Kidney capillary endothelial cell (primary cell): ENCODE measurements at places on chromosomes 3 and 15.

DNA sequence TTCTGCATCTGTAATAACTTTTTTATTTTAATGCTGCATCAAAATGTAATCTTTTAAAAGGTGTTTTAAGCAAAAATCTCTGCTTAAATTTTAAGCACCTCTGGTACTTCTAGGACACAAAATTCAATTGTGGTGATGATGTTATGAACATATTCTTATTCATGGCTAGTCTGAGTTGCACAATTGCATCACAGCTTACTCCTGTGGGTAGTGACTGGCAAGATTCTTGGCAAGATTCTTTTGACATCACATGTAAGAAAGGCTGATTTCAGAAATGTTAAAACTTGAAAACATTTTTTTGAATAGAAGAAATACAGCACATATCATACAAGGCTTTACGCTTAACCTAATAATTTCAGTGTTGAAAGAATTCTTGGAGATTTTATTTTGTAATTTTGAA is 35.7 kb downstream of the IQCH start:
- DNase-seq = no peak

GRCh38 chr3:169790219-169790618 is 17.0 kb downstream of the MYNN start:
- no peak for DNase-seq

DNA sequence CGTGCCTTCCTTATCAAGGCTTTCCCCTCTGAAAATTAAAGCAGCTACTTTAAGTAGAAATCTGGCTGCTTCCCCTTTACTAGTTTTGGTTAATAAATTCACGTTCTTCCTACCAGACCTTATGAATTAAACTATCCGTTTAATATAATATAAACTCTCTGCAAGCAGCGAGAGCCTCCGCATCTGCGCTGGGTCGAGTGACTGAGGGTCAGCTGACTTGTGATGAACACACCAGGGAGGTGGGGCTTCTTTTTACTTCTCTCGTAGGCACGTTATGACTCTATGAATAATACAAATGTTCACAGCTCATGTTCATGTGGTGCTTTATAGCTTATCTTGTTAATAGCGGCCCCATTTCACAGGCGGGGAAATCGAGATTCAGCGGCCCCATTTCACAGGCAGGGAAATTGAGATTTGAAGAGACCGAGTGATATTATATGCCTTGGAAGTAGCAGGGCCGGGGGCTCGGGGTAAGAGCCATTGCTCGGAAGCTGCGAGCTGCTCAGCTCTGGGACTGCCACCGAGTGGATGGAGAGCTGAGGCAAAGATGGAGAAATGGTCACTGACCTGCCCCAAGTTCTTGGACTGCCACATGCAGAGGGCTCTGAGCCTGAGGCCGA is 8.3 kb downstream of the MUC4 start:
- DNase-seq = no peak

- DNase-seq = no peak
Measured at GRCh38 chr3:122305818-122306621, 19.0 kb upstream of the CSTA start.

DNA sequence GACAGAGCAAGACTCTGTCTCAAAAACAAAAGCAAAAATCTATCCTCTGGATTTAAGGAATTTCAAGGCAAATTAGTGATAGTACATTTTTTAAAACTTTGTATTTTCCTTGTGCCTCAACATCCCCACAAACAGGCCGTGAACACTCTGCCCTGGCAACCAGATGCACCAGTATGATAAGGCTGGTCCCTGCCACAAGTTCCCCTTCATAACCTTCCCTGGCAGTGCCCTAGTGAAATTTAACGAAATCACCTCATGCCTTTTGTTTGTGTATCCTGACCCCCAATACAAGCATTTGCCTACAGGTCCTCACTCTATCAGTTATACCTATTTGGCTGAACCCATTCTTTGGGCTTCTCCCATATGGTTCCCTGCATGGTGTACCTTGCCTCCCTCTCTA is 107.4 kb upstream of the FLNB start:
- no peak for DNase-seq

GRCh38 chr3:114119776-114120175 is 59.1 kb downstream of the DRD3 start:
- DNase-seq = no peak

DNA sequence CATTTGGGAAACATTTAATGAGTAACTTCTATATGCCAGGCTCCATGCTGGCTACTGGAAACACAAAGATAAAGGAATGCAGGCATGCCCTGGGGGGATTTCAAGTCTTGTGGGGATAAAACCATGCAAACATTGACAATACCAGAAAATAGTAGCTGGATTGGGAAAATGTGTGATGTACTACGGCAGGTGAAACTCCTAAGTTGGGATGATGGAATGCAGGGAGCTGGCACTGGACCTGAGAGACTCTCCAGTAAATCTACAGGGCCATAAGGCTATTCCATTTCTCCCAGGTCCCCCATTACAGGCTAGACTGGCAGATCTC is 68.2 kb upstream of the NTRK3 start:
- DNase-seq = no peak

DNA sequence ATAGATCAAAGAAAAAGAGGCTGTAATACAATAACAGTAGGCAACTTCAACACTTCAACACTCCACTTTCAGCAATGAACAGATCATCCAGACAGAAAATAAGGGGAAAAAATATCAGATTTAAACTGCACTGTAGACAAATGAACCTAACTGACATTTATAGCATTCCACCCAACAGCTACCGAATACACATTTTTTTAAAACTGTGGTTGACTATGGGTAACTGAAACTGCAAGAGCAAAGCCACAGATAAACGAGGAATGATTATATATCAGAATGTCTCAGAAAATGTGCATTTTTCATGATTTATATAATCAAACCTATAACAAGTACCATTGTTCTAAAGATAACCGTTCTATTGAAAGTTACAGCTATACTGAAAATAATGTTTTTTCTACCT is 514.9 kb upstream of the DPPA4 start:
- no peak for DNase-seq

GRCh38 chr3:148861277-148861869 is 3.7 kb upstream of the CPA3 start:
- peak; percentile 46 for DNase-seq

- peak; percentile 50 for DNase-seq
Measured at GRCh38 chr3:94336046-94336753, 273.3 kb downstream of the NSUN3 start.

- DNase-seq = peak; percentile 52
Measured at GRCh38 chr3:100370756-100371155, 30.1 kb downstream of the TOMM70 start.

GRCh38 chr15:57146506-57147201 is 228.2 kb downstream of the TCF12 start:
- DNase-seq = peak; percentile 55

GRCh38 chr3:17850448-17850847 is 108.0 kb upstream of the TBC1D5 start:
- no peak for DNase-seq

DNA sequence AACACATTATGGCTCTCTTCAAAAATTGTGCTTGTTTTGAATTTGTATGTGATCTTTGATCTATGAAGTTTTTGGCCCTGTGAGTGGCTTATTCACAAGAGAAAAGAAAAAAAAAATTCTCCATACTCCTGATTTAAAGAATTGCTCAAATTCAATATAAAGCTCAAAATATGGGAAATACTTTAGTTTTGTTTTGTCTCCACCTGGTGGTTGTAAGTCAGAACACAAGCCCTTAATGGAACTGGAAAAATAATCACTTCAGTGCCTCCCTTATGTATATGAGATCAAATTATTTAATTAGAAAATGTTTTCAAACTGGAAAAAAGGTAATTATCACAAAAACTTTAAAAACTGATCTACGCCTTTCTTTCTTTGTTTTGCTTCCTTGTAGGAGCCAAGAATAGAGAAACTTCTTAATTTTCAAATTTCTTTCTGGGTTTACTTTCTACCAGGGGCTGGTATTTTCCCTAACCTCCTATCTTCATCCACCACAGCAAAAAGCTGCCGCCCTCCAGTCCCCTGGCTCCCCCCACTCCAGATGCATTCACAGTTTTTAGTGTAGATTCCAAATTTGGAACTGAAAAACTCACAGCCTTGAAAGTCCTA is 50.6 kb downstream of the SERP1 start:
- peak; percentile 60 for DNase-seq

DNA sequence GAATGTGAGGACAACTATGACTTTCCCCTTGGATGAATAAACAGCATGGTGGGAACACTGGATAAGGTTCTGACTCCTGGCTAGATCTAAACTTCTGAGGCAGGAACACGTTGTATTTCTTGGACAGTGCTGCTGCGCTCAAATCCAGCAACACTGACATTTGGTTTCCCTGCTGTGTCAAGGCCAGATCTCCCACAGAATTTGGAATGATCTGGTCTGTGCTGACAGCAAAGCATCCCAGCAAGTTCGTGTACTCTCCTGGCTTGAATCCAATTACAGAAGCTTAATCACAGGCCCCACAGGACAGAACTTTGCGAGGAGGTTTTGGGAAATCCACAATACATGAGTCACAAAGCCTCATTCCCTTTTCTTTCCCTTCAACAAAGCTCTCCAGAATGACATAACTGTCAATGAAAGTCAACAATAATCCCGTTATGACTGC is 92.5 kb downstream of the ADAMTS9 start:
- DNase-seq = peak; percentile 69

DNA sequence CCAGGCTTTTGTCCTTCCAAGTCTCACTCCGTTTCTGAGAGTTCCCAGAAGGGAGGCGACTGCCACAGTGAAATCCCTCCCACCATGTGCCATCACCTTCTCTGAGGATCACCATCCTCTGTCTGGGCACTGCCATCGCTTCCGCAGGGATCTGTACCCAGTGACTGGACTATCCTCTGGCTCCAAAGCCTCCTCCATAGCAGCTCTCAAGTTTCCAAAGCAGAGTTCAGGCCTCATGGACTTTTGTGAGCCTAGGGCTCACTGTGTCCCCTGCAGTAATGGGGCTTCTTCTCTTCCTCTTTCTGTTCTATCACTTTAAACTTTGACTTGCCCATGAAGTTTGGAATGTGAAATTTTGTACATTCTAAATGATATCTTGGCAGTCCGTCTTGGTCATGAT is 63.9 kb downstream of the TIPARP start:
- DNase-seq = no peak

GRCh38 chr3:59508273-59508672 is 458.4 kb upstream of the CFAP20DC start:
- no peak for DNase-seq

DNA sequence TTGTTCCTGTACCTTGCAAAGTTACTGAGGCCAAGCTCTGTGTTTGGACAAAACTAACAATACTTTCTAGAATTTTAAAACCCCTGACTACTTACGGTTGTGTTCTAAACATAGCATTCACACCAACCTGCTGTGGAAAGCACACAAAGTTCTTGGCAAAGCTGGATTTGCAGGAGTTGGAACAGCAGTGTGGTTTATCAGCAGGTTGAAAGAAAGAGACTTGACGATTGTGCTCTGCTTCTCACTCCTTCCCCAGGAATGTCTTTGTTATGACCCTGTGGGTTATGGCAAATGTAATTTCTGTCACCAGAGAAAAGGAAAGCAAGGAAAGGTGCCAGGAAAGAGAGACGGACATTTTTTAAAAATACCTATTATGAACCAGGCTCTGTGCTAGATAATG is 165.5 kb upstream of the TGFBR2 start:
- no peak for DNase-seq

DNA sequence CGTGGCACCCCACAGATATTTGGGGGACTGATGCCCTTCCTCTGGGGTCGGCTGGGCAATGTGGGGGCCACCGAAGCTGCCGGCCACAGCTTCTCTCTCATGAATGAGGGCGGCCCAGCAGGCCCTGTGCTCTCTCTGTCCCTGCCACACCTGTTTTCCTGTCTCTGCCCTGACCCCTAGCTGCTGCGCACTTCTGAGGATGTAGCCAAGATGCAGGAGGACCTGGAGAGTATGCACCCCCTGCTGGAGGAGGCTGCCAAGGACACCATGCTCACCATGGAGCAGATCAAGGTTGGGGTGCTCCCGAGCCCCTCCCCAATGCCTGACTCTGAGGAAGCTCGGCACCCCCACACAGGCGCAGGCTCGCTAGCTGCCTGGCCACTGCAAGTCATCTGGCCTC is 59.7 kb downstream of the SEMA3G start:
- DNase-seq = no peak

DNA sequence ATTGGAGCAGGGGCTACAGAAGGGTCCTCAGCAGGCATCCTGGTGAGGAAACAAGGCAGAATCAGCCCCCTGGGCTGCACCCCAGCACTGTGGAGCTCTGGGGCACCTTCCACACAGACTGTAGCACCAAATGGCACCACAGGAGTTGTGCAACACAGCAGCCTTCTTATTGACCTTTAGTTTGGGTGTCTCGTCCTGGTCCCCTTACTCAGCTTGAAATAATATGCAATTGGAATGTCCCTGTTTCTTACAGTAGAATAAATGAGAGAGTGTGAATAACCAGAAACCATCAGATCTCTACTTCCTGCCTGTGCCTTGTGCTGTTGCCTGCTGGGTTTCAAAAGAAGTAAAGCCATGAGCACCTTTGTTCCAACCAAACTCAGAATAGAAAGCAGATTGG is 44.5 kb downstream of the RPLP1 start:
- DNase-seq = no peak

DNA sequence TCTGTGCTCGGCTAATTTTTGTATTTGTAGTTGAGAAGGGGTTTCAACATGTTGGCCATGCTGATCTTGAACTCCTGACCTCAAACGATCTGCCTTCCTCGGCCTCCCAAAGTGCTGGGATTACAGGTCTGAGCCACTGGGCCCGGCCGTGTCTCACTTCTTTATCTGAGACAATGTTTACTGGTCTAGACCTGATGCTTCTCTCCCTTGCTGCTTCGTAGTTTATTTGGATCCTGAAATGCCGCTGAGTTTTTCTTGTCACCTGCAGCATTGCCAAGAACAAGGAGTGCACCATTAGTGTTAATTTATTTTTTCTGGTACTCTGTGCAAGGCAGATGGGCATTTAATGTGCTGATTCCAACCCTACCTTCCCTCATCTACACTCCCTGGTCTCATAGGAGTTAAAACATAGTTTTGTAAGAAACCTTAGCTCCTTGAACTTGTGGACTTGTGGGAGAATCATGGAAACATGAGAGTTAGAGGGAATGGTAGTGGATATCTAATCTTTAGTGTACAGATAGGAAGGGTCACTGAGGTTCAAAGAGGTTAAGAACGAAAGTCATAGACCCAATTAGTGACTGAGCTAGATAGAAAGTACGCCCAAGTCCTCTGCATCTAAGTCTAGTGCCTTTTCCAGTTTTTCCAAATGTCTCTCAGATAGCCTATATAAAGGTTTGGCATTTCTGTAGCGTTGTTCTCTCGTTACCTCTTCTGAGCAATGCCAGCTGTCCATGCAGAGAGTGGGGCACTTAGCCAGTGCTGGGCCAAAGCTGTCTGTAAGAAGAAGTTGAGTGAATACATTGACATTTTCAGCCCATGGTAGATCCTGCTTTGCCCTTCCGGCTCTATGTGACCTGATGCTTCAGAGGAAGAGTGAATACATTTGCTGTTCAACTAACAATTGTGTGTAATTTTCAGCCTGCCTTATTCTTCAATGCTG is 244.1 kb downstream of the LPP start:
- DNase-seq = no peak

GRCh38 chr3:176354843-176355242 is 842.4 kb downstream of the TBL1XR1 start:
- no peak for DNase-seq

- DNase-seq = no peak
Measured at GRCh38 chr3:120077731-120078130, 16.5 kb downstream of the GSK3B start.
